MCF 10A (cell line): ENCODE measurements at places on chromosomes 3 and 15. TPM values are rescaled to one million over a fixed set of nuclear protein-coding genes. Genes with fewer than 3 reads are reported as not detected.

ZMYND10 gene
- 0.68 and 1.0 TPM in 2 replicates for total RNA-seq

CLDN16 gene
- total RNA-seq: 0.23 TPM in 1 of 2 replicates, not detected in the other

TP63 gene
- total RNA-seq: 26.5 and 41.9 TPM in 2 replicates

DNASE1L3 gene
- not detected in 2 replicates for total RNA-seq

GPR62 gene
- not detected in 2 replicates for total RNA-seq

CCNB2 gene
- 25.7 and 54.1 TPM in 2 replicates for total RNA-seq

DNA sequence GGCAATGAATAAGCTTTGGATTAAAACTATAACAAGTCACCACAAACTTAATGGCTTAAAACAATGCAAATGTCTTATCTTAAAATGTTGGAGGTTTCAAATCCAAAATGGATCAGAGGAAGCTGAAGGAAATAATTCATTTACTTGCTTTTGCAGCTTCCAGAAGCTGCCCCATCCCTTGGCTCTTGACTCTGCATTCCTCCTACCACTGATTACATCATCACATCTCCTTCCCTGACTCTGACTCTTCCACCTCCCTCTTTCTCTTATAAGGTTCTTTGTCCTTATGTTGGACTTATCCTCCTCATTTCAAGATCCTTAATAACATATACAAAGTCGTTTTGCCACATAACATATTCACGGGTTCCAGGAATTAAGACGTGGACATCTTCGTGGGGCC is 982.8 kb upstream of the ROBO1 start:
- peak; percentile 1 for DNase-seq

DNA sequence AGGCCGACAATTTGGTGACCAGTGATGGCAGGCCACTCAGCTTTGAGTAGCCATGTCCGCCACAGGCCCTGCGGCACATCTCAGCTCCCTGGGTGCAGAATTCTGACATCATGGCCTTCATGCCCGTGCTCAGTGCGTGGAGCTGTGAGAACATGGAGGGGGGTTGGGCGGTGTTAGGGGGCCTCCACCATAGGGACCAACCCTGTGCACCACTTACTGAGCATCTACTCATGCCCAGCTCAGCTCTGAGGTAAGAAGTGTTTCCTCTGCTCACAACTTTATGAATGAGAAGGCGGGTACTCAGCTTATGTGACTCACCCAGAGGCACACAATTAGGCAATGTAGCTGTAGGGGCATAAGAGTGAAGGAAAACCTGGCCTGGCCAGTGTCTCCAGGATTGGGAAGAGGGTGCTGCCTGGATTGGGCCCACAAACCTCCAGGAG is 10.5 kb downstream of the ACOX2 start:
- DNase-seq: peak; percentile 97

- DNase-seq: no peak
Measured at GRCh38 chr3:142628801-142629200, 32.6 kb downstream of the PLS1 start.

GRCh38 chr15:77985931-77986480 is 91.5 kb downstream of the TBC1D2B start:
- no peak for DNase-seq

DNA sequence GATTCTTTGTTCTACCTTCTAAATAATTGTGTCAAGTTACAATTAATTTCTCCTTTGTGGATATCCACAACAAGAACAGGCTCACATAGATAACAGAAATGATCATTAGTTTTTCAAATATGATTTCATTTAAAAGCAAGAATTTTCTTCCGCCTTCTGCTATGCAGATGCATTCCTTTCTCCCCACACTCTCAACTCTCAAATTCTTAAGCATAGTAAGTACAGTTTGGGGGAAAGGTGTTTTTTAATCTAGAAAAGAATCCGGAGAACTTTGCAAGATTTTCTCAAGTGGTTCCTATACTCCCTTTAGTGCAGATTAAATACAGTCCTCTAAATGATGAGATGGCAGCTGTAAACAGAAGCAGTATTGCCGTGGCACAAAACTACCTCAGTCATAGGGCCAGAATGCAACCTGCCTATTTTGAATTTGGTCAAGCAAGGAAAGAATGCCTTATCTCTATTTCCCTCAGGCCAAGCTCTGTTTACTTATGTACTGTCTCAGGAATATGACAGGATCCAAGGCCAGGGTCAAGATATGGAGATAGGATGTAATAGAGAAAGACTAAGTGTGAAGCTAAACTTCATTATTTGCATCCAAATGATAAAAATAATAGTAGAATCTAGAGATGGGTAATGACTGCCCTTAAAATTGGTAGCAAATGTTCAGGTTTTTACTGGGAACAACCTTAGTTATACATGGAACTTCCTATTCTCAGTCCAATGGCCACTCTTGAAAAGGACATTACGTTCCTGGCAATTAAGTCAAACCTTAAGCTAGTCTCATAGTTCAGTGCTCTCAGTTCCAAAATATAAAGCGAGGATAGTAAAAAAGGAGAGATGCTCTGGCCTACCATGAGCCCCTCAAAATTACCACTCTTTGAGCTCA is 77.3 kb upstream of the PHLDB2 start:
- DNase-seq: no peak

DNA sequence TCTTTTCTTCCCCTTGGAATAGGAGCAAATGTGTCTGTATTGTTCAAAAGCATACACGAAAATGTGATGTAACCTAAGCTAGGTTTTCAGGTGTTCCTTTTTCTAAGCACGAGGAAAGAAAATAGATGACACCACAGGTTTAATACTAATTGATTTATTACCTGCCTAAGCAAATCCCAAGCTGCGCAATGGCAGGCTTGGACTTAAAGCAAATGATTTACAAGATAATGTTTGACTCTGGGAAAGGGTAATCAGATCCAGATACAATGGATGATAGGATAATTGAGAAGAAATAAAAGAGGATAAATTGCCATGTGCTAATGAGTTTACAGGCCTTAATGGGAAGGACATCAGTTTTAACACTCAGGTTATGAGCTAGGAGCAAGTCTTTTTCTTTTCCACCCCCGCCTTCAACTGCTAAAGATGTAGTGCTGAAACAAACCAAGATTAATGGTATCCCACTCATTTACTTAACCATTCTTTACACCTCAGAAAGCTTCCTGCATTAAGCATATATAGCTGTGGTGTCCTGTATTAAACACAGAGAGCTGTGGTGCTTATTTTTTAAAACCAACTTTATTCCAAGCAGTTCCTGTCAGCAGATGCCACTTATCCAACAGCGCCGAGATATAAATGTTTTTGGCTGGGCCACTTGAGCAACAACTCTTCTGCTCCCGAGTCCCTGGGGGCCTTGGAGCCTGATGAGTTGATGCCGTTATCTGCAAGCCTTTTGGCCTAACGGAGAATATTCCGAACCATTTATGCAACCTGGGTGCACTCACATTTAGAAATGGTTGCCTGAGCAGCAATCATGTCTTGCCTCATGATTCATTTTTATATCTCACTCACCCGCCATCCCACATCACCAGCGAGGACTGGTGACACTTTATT is 205.5 kb downstream of the MECOM start:
- DNase-seq: no peak

DNA sequence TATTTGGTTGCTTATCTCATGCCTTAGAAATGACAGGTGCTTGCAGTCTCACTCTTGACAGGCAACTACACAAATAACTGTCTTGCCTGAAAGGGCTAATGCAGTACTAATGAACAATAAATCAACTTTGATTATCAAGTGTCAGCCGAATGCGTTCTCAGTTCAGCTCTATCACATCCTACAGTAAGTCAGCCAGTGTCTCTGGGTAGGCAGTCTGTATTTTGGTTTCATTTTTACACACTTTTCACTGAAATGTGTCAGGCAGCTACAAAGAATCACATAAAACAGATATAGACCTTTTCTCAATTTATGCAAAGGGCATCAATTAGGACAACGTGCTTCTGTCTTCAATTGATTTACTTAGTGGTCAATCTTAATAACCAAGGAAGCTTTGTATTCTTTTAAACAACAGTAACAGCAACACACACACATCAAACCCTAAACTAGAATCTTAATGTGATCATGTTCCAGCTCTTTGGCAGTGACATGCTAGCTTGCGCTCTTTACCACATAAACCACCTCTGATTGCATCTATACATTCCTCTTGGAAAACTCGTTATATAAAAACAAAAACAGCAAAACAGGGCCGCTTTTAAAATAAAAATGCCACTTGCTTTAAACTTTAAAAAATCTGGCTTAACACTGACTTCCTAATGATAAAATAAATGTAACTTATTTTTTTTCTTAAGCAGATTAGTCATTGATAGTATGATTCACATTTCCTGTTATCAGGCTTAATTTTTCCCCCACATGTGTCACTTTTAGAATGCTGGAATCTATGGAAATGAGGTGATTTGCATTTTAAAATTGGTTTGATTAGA is 520.4 kb downstream of the FOXP1 start:
- no peak for DNase-seq

DNA sequence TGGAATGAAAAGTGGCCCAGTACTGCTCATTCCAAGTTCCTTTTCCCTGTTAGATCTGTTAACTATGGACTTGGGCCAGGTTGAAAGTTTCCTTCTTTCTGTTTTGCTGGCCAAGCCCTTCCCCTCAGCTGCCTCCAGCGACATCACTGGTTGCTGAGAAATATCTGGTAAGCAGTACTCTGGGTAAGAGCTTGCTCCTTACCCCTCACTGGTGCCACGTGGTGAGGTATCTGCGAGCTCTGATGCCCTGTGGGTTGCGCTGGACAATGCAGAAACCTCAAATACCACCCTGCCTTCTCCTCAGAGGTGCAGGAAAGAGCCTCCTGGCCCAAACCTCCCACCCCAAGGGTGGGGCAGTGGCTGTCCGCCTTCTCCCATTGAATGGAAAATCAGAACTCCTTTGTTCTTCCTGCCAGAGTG is 42.9 kb upstream of the APH1B start:
- DNase-seq: peak; percentile 41

GRCh38 chr3:178022599-178022998 is 513.6 kb upstream of the KCNMB2 start:
- peak; percentile 3 for DNase-seq

- peak; percentile 30 for DNase-seq
Measured at GRCh38 chr3:144053121-144053520, 81.5 kb downstream of the DIPK2A start.

GRCh38 chr3:172134352-172134751 is 95.0 kb downstream of the FNDC3B start:
- DNase-seq: no peak

GRCh38 chr3:6516143-6516542 is 344.8 kb upstream of the GRM7 start:
- no peak for DNase-seq

DNA sequence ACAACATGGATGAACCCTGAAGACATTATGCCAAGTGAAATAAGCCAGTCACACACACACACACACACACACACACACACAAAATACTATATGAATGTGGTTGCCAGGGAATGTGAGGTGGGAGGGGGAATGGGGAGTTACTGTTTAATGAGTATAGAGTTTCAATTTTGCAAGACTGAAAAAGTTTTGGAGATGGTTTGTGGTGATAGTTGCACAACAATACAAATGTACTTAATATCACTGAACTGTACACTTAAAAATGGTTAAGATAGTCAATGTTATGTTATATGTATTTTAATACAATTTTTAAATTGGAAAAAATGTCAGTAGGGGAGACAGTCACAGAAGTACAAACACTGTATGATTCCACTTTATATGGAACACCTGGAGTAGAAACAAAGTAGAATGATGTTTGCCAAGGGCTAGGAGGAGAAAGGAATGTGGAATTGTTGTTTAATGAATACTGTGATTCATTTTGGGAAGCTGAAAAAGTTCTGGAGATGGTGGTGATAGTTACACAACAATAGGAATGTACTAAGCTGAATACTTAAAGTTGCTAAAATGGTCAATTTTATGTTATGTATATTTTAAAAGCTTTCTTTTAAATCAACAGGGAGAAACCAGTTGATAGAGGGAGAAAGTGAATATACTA is 76.6 kb downstream of the RPL39L start:
- DNase-seq: peak; percentile 91

- no peak for DNase-seq
Measured at GRCh38 chr3:34844323-34844620, 795.1 kb upstream of the ARPP21 start.

DNA sequence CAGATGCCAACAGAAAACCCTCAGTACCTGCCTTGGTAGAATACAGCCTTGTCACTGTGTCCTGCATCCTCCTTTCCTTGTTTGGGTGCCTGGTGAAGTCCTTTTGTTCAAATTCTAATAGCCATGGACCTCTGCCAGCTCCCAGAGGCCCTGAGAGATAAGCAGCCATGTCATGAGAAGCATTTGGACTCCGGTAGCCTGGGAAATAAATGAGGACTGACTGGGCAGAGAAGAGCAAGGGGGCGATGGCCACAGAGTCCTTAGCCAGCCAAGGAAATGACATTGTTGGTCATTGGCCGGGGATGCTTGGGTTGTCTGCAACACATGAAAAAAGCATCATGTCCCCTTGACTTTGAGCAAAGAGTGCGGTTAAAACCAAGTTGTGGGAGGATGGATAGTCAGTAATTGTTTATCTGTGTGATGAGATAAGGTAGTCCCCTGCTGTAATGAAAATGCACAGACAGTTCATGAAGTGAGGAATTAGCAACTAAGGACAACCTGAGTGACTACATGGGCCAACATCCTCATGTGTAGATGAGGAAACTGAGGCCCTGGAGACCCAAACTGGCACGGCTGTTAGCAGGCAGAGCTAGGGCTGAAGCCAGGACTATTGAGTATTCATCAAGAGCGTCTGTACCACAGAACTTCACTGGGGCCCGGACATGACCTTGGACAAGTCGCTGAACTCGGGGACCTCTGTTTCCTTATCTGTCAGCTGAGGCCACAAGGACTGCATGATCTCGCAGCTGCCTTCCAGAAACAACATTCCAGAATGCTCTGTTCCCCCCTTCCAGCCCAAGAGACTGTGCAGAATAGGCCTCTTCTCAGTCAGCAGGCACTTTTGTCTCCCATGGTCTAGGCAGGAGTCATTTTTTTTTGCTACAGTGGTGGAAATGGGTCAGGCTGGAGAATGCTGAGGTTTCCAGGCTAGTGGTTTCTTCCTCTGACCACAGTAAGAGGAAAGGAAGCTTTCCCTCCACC is 90.5 kb upstream of the CTDSPL start:
- no peak for DNase-seq

- no peak for DNase-seq
Measured at GRCh38 chr3:56187051-56187450, 281.2 kb downstream of the ERC2 start.

GRCh38 chr3:78957456-78957855 is 810.3 kb downstream of the ROBO1 start:
- no peak for DNase-seq

DNA sequence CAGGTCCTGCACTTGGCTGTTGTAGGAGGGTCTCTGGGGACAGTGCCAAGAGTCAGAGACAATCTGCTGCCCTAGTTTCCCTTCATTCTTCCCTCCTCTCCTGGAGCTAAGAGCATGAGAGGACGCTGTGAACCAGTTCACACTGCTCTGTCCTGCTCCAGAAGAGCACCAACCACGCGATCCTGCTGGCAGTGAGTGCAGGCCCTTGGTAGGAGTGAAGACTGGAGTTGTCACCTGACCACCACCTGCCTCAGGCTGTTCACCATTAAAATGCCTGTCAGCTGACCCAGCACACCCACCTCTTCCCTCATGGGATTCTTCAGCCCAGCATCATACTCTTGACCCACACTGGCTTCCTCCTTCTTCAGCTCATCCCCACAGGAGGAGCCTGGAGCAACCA is 2.9 kb downstream of the TM6SF1 start:
- DNase-seq: no peak
